Left cardiac atrium (tissue), 4 donors: ENCODE measurements at places on chromosomes 2 and 18. TPM values are rescaled to one million over a fixed set of nuclear protein-coding genes. Genes with fewer than 3 reads are reported as not detected.
A peak's percentile ranks its signal among the peaks of the same experiment; 100 is the strongest.

The MROH2A gene
- total RNA-seq = not detected

DNA sequence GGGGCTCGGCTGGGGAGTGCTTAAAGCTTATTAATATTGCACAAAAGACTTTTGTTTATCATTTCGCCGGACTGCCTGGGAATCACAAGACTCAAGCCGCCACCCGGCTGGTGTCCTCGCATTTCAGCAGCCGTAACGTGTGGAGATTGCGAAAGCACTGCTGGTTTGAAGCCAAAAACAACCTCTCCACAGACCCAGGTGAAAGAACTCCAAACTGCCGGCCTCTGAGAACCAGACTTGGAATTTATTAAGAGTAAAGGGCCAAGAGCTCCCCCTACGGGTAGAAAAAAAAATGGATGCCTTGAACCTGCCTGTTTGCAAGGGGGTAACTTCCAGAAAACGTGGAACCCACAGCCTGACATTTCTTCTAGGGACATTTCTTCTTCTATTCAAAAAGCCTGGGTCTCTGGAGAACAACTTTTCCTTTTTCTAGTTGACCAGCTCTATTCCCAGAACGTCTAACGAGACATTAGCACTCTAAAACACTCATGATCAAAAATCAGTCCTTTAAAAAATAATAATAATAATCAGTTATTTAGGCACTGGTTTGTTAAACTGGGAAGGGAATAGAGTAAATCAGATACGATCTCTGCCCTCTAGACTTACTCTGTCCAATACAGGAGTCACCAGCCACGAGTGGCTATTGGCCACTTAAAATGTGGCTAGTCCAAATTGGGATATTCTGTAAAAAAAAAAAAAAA is 216.3 kb downstream of the C1D start:
- DNase-seq = peak; percentile 75

DNA sequence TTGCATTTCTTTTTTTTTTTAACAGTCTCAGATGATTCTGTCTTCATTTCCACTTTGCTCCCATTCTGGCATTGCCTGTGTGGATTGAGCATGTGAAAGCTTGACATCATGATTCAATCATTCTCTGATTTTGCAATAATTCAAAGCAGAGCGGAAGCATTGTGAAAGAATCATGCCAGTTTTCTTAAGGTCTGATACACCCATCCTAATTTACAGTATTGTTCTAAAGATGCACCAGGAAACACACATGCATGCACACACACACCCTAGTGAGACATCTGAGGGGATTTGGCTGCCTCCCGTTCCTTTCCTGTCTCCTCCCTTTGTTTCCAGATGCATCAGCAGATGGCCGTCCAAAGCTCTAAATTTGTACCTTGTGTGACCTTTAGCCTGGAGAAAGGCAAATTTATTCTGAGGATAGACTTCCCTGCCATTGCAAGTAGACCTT is 97.3 kb downstream of the FMNL2 start:
- DNase-seq = peak; percentile 32

DNA sequence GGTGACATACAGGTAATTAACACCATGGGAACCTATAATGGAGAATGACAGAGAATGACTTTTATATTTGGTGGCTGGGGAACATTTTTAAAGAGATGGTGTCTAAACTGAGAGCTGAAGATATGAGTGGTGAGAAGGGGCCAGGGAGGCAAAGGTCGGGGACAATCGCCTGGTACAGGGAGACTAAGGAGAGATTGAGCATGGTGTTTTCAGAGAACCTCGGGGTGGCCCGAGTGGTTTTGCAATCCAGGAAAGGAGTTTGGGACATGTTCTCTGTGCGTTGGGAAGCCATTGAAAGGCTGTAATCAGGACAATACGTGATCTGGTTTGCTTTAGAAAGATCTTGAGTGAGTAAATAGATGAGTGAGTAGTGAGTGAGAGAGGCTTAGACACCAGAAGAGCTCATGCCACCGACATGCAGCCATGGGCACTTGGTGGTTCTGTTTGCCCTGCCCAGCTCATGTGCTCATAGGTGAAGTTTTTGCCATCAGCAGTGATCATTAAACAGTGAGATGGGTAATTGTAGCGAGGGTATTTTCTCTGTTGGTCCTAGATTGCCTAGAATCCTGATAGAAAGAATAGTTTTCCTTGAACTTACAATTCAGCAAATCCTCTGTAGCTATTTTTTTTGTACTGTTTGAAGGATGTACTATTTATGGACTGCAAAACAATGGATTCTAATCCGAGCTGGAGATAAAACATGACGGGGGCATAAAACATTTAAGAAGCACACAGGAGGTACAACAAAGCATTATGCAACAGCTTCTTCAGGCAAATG is 114.7 kb downstream of the SH3RF3 start:
- no peak for DNase-seq

DNA sequence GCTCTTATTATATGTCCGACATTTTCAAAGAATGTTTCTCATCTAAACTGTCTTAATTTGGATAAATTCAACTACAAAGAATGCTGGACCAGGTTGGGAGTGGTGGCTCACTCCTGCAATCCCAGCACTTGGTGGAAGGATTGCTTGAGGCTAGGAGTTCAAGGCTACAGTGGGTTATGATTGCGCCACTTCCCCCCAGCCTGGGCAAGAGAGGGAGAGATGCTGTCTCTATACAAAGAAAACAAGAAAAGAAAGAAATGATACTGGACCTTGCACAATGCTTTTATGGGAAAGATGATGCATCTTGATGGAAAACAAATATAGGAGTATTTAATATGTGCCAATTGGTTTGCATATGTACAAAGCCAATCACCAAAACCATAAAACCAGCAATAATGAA is 296.7 kb downstream of the LPIN1 start:
- DNase-seq = no peak

- no peak for DNase-seq
Observed at GRCh38 chr2:11748018-11748860, 1.8 kb downstream of the LPIN1 start.
